ENCODE measurements at places on chromosomes 12 and 14.

DNA sequence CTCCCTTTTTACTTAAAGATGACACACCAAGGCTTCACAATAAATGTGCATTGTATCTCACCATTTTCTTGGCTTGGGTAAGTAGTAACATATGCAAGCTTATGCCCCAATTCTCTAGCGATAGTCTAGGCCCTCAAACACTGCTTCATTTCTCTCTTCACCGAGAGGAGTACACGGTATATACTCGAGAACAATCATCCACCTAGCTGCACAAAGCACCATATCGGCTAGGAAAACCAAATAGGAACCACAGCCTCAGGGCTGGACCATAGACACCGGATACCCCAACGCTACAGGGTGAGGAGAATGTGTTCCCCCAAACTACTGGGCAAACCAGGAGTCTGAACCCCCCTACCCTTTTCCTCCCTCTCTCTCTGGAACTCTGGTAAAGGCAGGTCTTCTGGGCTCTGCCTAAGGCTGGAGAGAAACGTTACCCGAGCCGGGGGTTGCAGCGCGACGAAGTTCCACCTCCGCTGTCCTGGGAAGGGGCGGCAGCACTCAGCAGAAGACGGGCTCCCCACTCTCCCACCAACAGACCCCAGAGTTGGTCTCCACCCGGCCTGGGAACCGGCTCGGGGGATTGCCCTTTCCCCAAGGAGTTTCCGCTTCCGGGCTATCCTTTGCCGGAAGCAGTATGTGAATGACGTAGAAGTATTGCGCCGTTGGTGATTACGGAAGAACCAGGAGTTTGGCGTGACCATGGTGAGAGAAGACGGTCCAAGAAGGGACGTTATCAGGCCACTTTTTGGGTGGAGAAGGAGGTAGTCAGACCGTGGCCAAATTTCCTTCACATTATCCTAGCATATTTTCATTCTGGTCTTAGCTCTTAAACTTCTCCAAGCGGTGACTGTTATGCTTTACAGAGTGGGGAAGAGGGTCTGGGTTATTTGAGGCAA, at the start of the genes AREL1 and FCF1:
Gene AREL1 (minus strand): TSS at position 582 of the 896 bp plus-strand sequence. CDS start 27,465 bp downstream, outside the sequence.
Gene FCF1 (plus strand): TSS at position 646 of the 896 bp plus-strand sequence. CDS start 54 bp downstream, at position 700.
- no peak for DNase-seq

DNA sequence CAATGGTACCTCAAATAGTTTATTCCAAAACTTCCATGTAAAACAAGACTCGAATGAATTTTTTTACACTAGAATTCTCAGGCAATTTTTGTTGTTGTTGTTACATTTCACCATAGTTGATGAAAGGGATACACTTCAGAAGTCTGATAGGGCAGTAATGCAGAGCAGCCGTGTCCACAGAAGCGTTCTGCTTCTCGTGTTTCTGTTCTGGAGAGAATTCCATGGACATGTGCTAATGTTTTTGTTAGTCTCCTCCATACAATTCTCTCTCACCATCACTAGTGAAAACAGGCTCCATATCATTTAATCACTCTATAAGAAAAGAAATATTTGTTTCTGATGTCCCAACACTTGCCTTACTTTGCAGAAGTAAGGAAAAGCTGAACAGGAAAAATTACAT, 606.1 kb downstream of the SLC16A7 start:
- no peak for DNase-seq

GRCh38 chr12:70598467-70599193, 38.6 kb downstream of the PTPRB start:
- no peak for DNase-seq

- DNase-seq, result no peak
Measured at GRCh38 chr14:51202914-51203665, 37.0 kb upstream of the TMX1 start.

- DNase-seq, result no peak
Measured at GRCh38 chr12:46888568-46888967, 62.8 kb upstream of the SLC38A4 start.

- DNase-seq, result no peak
Measured at GRCh38 chr14:103517174-103517566, 5.5 kb downstream of the CKB start.

Measured in caudate nucleus (tissue), 63 donors.